ENCODE measurements at places on chromosomes 13 and 19.

- no peak for DNase-seq
Measured at GRCh38 chr19:2680808-2681207, 21.7 kb downstream of the GNG7 start.

DNA sequence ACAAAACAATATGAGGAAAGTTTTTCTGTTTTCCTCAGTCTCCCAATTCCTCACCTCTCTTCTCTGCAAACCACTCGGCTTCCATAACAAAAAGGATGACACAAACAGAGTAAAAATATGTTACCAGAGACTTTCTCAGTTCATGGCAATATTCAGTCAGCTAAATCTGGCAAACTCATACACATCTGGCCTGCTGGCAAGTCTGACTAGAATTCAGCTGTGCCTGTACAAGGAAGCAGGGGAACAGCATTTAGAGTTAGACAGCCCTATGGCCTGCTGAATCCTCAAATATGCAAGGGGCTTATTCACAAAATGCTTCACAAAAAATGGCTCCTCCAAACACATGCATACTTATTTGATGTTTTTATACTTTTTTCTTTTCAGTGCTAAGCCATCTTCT, 227.8 kb downstream of the ENOX1 start:
- DNase-seq, result no peak

DNA sequence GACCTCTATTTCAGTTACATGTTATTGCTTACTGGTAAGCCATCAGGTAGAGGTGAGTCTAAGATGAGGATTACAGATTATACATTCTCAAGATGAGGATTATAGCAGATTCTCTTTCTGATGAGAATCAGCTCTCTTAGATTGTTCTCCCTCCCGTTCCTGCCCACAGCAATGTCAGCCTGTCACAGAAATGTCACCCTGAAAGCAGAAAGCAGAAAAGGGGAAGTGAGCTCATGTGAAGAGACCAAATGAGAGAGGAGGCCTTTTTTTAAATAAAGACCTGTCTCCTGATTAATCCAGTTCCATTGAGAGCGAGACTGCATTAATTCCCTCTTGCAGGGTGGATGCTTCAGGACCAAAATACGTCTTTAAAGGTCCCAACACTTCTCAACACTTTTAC, 445.6 kb downstream of the KCTD12 start:
- DNase-seq, result no peak

GRCh38 chr13:72199640-72200039, 332.6 kb upstream of the DACH1 start:
- no peak for DNase-seq

DNA sequence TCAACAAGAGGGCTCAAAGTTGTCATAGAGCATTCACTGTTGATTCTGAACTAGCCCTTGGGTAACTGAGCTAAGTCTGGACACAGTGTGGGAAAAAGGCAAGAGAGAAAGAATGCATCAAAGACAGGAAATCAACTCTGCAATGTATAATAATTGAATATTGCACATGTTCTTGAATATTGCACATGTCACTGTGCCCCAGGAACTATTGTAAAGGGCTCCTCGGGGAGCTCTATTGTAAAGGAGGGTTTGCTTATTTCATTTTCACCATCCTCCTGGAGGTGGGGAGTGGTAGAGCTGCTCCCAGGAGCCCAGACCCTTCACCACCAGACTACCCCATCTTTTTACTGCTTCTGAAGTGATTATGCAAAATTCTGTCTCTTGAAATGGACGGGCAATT, 44.4 kb upstream of the ITM2B start:
- no peak for DNase-seq

Data from GOT3 (cell line).